ENCODE measurements at places on chromosomes 1 and 21. TPM values are rescaled to one million over a fixed set of nuclear protein-coding genes. Genes with fewer than 3 reads are reported as not detected.

PGLYRP4 gene
- total RNA-seq, result 3.5 TPM

ZNF593OS gene
- total RNA-seq, result not detected

HOOK1 gene
- 7.1 TPM for total RNA-seq

S100A7 gene
- 0.42 TPM for total RNA-seq

FOXO6 gene
- total RNA-seq, result not detected

LIN9 gene
- total RNA-seq, result 5.0 TPM

SPATA45 gene
- not detected for total RNA-seq

JTB gene
- 223 TPM for total RNA-seq

FMO5 gene
- 2.7 TPM for total RNA-seq

PIK3CD gene
- 6.8 TPM for total RNA-seq

UAP1 gene
- total RNA-seq, result 50.1 TPM

NBPF10 gene
- total RNA-seq, result 0.09 TPM

NBPF4 gene
- total RNA-seq, result not detected

UMODL1 gene
- not detected for total RNA-seq

Data from airway epithelial cell (primary cell).